ENCODE measurements at places on chromosomes 7 and 10. TPM values are rescaled to one million over a fixed set of nuclear protein-coding genes. Genes with fewer than 3 reads are reported as not detected.

Gene TUBAL3
- 0.33 TPM for total RNA-seq

Gene C10orf143
- 1.1 TPM for total RNA-seq

Gene GPR141
- not detected for total RNA-seq

Gene GPR37
- 0.45 TPM for total RNA-seq

Gene ZNF3
- total RNA-seq, result 19.2 TPM

Gene STEAP4
- not detected for total RNA-seq

Gene SYT15
- 3.8 TPM for total RNA-seq
